A172 (cell line): ENCODE measurements at places on chromosomes 11 and 22.
A peak's percentile ranks its signal among the peaks of the same experiment; 100 is the strongest.

GRCh38 chr11:60370811-60371298 is 7.5 kb upstream of the MS4A7 start:
- DNase-seq, result no peak

- no peak for DNase-seq
Measured at GRCh38 chr22:30245181-30245984, 1.2 kb downstream of the LIF start.

DNA sequence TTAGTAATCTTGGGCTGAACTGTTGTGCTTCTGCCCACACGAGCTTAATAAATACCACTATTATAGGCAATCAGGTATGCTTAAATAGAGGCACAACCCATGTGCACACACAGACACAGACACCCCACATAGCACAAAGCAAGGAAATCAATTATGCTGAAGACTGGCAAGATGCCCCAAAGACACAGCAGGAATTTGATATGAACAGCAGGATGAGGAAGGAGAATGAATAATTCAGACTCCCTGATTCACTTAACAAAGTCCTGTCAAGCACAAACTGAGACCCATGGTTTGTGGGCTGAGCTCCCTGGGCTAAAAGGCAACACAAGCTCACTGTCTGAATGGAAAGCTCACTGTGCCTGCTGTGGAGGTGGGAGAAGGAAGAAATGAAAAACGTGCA is 42.5 kb downstream of the RBFOX2 start:
- no peak for DNase-seq

DNA sequence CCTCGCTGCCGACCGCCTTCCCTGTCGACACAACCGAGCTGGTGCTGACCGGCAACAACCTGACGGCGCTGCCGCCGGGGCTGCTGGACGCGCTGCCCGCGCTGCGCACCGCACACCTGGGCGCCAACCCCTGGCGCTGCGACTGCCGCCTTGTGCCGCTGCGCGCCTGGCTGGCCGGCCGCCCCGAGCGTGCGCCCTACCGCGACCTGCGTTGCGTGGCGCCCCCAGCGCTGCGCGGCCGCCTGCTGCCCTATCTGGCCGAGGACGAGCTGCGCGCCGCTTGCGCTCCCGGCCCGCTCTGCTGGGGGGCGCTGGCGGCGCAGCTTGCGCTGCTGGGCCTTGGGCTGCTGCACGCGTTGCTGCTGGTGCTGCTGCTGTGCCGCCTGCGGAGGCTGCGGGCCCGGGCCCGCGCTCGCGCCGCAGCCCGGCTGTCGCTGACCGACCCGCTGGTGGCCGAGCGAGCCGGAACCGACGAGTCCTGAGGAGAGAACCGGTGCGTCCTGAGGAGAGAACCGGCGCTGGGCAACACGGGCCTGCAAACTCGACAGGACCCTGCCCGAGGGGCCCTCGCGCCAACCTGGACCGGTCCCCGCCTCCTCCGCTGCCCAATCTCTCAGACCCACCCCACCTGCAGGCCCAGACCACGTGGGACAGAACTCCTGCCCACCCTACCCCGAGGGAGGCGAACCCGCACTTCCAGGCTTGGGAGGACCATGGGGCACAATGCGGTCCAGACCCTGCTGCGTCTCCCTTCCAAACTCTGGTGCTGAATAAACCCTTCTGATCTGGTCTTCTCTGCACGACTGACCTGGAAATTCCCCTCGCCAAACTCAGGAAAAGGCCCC is 866 bp downstream of the GP1BB start:
- DNase-seq, result no peak

- no peak for DNase-seq
Measured at GRCh38 chr11:117934526-117935307, 5.5 kb upstream of the TMPRSS13 start.

GRCh38 chr11:123973816-123974215 is 3.8 kb downstream of the OR10S1 start:
- DNase-seq, result peak; percentile 54

- peak; percentile 55 for DNase-seq
Measured at GRCh38 chr11:62108017-62108750, 15.6 kb upstream of the INCENP start.

GRCh38 chr11:120431633-120432032 is 79.9 kb upstream of the GRIK4 start:
- DNase-seq, result peak; percentile 55

GRCh38 chr11:134223836-134224709 is at the start of the genes NCAPD3 and VPS26B:
Gene NCAPD3, minus strand, starts transcription at chr11:134223967. Its CDS starts 41 bp downstream, at chr11:134223926.
Gene VPS26B, plus strand, starts transcription at chr11:134224671. Its CDS starts 452 bp downstream, at chr11:134225123.
- peak; percentile 84 for DNase-seq

GRCh38 chr22:33124471-33124870 is 66.3 kb upstream of the SYN3 start:
- no peak for DNase-seq

GRCh38 chr22:19106886-19107729 is 15.1 kb downstream of the DGCR2 start:
- DNase-seq, result no peak

DNA sequence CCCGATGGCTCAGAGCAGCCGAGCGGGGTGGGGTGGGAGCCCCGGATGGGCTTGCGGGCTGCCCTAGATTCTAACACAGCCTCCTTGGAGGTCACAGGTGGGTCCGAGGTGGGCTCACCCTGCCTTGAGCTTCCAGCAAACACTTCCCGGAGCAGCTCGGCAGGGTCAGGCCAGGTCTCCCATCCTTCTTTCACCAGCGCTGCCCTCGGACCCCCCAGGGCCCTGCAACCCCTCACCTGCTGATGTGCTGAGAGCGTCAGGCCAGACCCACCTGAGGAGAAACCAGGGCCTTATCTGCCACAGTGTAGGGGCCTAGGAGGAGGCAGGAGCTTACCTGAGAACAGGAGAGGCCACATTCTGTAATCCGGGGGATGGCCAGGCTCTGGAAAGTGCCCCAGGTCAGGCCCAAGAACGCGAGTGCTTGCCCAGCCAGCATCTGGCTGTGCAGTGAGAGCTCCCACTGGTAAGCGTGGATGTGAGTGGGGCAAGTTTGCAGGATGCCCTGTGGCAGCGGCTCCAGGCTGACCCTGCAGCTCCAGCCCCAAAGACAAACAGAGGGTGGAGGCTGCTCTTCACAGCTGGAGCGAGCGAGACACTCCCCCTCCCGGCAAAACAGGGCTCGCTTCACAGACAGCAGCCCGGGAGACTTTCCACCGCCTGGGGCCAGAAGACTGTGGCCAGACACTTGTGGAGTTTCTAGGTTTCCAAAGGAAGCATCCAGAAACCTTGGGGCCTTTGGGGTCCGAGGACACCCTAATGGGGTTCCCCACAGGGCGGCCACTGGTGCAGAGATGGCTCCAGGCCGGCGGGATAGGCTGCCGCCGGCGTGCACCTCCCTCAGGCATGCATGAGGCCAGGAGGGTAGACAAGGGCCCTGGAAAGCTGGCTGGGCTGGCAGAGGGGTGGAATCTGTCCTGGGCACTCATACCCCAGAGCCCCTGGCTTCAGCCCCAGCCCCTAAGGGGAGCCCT is at the start of gene IL17REL:
Gene IL17REL, minus strand, starts transcription at position 555 of the 971 bp plus-strand sequence. Its CDS starts 119 bp downstream, at position 436.
- no peak for DNase-seq

DNA sequence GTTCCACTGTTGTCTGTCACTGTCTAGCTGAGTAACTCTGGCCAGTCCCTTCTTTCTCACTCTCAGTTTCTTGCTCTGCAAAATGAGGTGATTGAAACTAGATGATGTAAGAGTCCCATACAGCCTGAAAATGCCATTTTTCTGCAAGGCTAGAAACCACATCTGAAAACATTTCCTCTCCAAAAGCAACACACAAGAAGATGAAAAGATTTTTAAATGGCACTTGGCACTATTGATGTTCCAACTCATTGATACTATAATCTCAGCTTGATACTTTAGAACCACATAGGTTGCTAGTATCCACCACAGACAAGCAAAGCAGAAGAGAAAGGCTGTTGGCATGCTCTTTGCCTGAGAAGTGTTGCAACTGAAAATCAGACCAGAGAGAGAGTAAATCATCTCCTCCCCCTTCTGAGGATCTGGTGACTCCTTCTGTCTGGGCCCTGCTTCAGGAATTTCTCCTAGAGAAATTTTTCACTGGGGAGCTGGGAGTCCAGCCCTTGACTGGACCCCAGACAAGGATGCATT is 1217.9 kb downstream of the LRRC4C start:
- DNase-seq, result no peak

DNA sequence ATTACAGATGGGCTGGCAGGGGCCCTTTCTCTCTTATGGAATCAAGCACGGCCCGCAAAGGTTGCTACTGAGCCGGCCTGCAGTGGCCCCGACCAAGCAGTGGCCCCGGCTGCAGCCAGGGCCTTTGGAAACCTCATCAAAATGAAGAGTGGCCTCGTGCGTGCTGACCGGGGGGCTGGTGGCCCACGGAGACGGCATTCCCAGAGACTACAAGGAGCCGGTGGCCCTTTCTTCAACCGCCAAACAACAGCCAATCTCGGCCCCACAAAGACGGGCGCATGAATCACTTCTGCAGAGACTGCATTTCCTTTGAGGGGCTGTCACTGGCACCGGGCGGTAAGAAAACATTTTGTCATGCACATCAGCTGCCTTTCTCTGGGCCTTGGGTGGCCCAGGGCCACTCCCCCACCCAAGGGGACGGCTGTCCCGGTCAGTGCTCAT is 43.1 kb upstream of the FGF3 start:
- DNase-seq, result no peak

DNA sequence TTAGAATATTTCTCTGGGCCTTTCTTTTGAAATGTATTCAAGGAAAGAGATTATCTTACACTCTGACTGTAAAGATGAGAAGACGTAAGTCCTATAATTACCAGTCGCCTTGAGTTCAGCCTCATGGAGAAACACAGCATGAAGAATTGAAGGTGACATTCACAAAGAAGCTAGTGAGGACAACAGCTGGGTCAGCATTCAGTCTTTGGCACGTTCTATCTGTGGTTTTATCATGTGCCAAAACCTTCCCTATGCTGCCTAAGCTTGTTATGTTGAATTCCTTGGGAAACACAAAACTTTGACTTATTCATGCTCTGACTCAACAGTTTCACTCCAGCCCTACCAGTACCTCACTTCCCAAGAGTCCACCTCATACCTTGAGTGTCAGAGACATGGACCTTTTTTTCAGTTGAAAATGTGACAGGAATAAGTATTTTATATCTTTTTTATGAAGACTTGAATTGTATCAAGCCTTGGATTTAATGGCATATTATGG is 198.8 kb upstream of the KIRREL3 start:
- no peak for DNase-seq

DNA sequence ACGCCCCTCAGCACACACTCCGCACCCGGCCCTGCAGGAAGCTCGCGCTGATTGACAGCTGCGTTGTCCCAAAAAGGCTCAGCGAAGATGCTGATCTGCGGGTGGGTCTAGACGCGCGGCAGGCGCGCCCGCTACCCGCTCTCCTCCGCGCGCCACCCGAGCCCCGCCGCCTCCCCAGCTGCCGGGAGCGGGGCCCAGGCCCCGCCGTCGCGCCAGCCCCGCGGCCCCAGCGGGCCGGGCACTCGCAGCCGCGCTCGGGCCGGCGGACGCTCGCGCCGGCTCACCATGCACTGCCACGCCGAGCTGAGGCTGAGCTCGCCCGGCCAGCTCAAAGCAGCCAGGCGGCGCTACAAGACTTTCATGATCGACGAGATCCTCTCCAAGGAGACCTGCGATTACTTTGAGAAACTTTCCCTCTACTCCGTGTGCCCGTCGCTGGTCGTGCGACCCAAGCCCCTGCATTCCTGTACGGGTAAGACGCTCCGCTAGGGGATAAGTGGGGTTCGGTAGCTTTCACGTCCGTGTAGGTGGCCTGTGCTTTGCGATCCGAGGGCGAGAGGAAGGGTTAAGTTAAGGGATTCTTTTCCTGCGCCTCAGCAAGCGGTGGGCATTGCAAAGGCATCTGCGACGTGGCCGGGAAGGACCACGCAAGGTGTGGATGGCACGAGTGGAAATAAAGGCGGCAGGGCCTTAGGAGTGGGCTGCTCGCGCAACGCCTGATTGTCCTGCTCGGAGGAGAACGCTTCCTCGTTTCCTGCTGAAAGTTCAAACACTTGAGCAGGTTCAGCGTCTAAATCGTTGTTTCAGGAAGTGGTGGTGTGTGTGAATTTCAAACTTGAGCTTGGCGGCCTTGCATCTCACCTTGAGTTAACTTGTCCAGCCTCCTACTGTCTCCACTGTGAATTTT is at the start of gene BARX2:
Gene BARX2, plus strand, starts transcription at position 98 of the 907 bp plus-strand sequence. Its CDS starts 188 bp downstream, at position 286.
- DNase-seq, result no peak

DNA sequence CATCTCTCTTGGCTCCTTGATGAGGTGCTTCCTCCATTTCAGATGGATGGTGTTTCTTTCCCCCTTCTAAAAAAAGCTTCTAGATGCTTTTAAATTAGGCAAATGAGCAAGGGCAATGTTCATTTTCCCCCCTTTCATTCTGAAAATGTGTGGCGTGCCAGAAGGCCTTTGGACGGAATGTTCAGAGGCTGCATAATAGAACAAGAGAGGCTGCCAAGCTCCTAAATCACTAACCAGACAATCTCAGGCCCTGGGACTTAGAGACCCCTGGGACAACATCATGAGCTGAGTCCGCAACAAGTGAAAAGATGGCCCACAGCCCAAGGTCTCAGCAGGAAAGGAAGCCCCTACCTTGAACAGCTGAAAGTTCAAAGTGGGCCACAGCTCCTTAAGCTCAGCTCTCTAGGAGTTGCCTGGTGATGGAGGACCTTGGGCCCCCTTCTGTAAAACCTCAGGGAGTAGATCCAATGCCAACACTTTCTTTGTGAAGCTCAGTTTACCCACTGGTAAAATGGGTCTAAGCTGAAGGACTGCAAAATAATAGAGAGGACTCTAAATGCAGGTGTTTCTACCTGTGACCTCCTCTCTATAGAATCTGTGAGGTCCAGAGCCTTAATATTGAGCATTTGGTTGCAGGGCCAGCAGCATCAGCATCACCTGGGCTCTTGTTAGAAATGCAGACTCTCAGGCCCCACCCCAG is 144.0 kb downstream of the FBXO7 start:
- DNase-seq, result no peak

GRCh38 chr11:110582728-110583432 is 129.4 kb downstream of the ARHGAP20 start:
- DNase-seq, result no peak

- no peak for DNase-seq
Measured at GRCh38 chr11:117908959-117909610, 20.1 kb downstream of the TMPRSS13 start.

DNA sequence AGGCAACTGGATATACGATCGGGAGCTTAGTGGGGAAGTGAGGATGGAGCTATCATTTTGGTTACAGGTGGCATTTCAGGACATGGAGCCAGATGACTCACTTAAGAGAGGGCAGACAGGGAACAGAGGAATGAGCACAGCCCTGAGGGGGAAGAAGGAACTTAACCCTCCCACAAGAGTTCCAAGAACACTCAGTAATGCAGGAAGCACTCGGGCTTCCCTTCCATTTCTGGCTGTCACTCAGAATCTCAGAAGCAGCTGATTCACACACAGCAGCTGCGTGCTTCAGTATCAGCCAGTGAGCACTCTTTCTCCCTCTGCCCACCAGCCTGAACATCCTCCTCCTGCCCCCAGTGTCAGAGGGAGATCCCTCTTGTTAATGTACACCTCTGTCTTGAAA is 34.8 kb downstream of the EFCAB6 start:
- DNase-seq, result peak; percentile 67

DNA sequence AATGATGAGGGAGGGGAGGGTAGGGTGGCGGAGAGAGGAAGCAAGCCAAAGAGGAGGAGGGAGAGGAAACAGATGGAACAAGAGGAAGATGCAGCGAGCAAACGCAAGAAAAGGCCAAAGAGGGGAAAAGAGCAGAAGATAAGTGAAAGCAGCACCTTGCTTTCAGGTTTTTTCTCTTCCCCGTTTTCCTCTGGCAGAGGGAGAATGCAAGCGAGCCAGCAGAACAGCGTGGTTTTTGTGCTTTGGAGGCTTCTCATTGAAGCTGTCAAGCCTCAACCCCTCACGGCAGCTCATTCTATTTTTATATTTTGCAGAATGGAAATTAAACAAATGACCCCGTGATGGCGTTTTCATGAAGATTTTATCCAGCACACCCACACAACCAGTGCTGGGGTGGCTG is 67.1 kb upstream of the GRAMD1B start:
- no peak for DNase-seq

GRCh38 chr11:108985945-108986279 is 321.0 kb downstream of the DDX10 start:
- peak; percentile 31 for DNase-seq
